Forelimb muscle (tissue), 1 donor: ENCODE measurements at places on chromosomes 7 and 10.

DNA sequence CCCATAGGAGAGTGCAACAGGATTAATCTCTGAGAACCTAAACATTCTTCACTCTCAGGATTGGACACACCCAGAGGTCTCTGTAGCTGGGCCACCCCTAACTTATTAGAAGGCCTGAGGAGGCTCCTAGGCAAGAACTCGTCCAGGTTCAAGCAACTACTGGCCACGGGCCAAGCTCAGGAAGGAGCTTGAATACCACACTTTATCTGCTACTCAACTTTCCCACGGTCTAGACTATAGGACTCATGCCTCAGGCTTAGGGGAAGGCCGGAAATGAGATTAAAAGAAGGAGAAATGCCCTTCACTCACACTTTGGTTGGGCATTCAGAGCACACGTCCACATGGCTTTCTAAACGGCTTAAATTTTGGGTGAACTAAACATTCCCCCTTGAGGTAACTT lies 142.8 kb upstream of the PHYHIPL start:
- DNase-seq, result no peak

- no peak for DNase-seq
These were observed 50.2 kb upstream of the PODXL start for GRCh38 chr7:131606346-131607290.

GRCh38 chr10:33272635-33273034 lies 61.8 kb downstream of the NRP1 start:
- no peak for DNase-seq

DNA sequence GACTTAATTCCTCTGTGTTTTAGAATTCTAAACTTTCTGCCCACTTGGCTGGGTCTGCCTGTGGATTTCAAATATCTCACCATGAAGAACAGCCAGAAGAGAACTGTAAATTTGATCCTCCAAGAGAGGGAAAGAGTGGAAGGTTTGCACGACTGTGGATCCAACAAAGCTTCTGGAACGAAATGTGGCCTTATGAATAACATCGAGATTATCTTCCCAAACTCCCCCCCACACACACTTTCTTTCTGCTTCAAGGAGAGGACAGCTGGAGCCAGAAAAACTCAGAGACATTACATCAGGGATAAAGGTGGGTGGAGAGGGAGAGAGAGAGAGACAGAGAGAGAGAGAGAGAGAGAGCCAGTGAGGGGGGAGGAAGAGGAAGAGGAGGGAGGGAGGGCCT lies 570.1 kb upstream of the MGMT start:
- peak; percentile 90 for DNase-seq

DNA sequence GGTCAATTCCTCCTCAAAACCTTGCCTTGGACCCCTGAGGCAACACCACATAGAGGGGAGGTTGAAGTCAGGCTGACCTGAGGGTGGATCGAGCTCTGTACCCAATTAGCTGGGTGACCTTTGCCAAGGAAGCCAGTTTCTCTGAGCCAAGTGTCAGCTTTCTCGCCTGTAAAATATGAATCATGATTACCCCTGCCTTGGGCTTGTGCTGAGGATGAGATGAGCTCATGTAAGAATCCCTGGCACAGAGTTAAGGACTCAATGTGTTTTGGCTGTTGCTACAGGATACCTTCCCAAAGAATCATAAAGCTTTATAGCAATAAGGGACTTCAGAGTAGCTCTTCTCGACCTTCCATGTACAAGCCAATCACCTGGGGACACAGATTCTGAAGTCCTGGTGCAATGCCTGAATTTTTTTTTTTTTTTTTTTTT lies 43.5 kb upstream of the CACUL1 start:
- DNase-seq, result peak; percentile 71
